ENCODE measurements at places on chromosomes 11 and 22. TPM values are rescaled to one million over a fixed set of nuclear protein-coding genes. Genes with fewer than 3 reads are reported as not detected.

- no peak for DNase-seq
These were observed 153.0 kb downstream of the LRRC4C start for GRCh38 chr11:41306431-41306830.

DNA sequence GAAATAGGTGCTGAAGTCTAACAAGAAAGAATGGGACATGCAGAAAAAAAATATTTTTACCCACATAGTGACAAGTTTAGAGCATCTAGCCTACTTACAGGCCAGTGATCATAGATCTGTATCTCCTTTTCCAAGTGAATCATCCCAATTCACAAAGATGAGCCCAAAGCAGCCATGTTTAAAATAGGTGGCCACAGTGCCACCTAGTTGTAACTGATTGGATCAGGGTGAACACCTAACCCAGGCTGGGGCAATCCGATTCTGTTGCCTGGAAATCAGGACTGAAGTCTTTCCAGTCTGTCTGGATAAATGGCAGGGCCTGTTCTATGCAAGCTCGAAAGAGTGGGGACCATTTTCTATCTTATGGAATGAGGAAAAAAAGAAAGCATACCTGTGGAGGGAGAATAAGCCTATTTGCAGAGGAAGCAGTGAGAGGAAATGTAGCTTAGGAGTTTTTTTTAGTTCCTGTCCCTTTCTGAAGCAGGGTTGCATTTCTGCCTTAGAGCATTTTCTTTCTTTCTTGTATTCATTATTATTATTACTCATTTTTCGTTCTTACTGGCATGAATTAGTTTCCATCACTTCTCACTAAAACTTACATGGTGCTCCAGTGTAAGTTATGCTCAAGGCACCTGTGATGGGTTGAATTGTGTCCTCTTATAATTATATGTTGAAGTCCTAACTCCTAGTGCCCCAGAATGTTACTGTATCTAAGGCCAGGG is 113.2 kb upstream of the RAG2 start:
- no peak for DNase-seq

GRCh38 chr11:57920971-57921370 is 102.7 kb upstream of the OR9Q1 start:
- no peak for DNase-seq

DNA sequence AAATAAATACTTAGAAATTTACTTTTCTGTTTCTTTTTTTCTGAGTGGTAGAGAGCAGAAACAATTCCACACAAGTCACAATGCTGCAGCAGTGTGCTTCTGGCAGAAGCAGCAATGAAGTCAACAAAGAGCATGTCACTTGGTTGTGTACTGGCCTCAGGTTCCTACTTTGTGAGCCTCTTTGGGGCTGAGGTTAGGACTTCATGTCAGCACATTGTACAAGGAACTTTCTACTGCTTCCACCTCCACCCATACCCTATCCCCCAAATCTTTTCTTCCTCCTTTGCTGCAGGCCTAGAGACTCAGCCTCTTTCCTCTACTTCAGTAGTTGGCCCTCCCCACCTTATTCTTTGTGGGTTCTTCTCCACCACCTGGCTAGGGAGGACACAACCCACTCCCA is 252.7 kb upstream of the PITPNB start:
- DNase-seq: no peak

GRCh38 chr11:83723999-83724398 is 437.8 kb upstream of the CCDC90B start:
- DNase-seq: peak; percentile 4

The CENPM gene
- total RNA-seq: 12.2 TPM

GRCh38 chr22:32536352-32536751 is 61.7 kb downstream of the FBXO7 start:
- DNase-seq: no peak

DNA sequence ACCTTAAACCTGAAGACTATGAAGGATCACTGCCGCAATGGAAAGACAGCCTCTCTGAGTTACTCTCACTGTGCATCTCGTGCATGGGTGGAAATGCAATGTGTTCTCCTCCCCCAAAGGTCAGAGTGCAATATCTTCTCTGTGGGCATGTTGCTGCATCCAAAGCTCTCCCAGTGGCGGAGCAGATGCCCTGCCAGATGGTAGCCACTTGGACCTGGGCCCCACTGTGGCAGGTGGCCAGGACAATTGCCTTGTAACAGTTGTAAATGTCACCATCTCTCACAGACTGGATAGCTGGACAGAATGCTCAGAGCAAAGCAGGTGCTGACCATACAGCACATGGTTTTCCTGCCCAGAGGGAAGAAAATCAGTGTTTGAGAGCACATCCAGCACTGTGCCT is 542.0 kb downstream of the FAM181B start:
- DNase-seq: peak; percentile 42

- peak; percentile 68 for DNase-seq
These were observed 17.3 kb downstream of the EPS8L2 start for GRCh38 chr11:723120-723883.

- DNase-seq: no peak
These were observed 73.6 kb upstream of the LMO1 start for GRCh38 chr11:8337130-8337795.

All from cerebellum (tissue), 4 donors.